Posterior cingulate gyrus (tissue), 11 donors: ENCODE measurements at places on chromosomes 16 and 17.

- no peak for DNase-seq
Observed at GRCh38 chr17:50640686-50641351, 6.1 kb downstream of the ABCC3 start.

DNA sequence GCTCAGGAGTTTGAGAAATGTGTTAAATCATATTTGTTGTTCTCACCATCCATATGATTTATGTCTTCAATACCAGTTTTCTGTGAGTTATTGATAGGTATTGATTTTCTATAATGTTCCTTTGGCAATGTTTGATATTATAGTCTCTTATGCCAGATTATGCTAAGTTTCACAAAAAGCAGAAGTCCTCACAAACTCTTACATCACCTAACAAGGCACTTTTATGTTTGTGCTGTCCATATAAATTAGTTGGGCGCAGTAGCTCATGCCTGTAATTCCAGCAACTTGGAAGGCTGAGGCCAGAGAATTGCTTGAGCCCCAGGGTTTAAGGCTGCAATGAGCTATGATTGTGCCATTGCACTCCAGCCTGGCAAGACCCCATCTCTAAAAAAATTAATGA lies 12.6 kb upstream of the UQCRC2 start:
- DNase-seq, result no peak

- DNase-seq, result no peak
Observed at GRCh38 chr16:19708296-19709205, 9.5 kb downstream of the KNOP1 start.

DNA sequence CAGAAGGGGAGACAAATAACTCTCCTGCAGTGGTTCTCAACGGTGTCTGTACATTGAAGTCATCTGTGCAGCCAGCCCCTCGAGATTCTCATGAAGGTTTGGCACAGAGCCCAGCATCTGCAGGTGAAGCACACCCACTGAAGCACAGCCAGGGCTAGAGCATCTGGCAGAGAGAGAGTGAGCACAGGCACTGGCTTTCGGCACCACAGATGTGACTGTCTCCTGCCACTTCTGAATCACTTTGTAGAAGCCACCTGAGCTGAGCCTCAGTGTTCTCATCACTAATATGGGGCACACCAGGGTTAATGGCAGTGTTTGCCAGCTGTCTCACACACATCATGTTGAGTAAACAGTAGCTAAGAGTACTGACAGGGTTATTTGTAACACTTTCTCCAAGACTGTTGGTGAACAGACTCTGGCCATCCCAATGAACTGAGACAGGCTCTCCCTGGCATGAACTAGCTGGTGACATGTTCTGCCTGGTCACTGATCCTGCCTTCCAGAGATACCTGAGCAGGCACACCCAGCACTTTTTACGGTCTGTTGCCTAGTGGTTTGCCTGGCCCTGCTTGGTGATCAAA lies 10.9 kb downstream of the HSPB9 start:
- no peak for DNase-seq

DNA sequence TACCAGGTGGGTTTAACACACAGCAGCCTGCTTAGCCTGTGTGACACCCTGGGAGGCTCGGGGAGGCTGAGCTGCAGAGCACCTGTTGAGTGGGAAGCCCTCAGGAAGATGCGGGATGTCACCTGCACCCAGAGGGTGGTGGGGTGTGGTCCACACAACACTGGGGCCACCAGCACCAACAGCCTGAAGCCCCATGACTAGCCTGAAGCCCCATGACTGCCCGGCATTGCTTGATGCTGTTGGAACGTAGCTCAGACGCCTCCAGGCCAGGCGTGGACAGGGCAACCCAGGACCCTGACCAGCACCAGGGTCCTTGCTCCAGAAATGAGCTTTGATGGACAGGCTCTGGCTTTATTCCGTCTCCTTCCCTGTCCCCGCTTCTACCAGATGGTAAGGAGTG lies 76.3 kb upstream of the ZNF469 start:
- DNase-seq, result no peak

DNA sequence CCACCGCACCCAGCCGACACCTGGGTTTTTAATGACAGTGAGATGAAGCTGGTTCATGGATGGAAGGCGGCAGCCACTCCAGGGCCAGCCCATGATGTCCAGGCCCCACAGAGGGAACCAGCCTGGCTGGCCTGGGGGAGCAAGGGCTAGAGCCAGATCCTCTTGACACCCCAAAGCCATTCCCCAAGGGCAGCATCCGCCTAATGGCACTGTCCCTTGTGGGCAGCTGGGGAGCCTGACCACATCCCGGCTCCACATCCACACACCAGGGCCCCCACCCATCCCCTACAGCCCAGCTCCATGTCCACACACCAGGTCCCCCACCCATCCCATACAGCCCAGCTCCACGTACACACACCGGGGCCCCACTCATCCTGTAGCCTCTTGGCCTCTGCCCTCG lies 53.3 kb upstream of the ACSF3 start:
- no peak for DNase-seq

DNA sequence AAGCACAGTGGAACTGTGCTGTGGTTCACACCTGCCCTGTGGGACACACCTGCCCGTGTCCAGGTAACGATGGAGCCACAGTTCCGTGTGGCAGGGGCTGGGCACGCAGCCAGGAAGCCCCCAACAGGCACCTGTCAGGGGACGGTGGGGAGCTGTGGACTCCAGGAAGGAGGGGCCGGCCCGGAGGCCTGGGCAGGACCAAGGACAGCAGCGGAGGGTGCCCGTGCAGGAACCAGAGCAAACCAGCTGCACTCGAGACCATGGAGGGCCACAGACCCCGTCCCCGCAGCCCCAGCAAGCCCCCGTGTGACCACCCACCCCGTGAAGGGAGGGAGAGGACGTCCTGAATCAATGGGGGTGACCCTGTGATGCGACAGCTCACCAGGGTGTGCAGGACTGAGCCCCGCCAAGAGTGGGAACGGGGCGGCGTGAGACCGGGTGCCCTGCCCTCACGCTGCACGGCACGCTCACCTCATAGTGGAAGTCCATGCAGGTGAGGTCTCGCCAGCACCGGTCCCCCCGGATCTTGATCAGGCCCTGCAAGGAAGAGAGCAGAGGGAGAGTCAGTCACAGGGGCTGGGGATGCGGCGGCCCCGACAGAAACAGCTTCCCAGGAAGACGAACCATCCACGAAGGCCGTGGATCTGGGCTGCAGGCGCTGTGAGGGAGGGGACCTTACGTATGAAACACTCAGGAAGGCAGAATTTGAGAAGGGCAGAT lies 78.1 kb downstream of the LMF1 start:
- no peak for DNase-seq

GRCh38 chr17:37148156-37148555 lies 199.4 kb downstream of the AATF start:
- no peak for DNase-seq

DNA sequence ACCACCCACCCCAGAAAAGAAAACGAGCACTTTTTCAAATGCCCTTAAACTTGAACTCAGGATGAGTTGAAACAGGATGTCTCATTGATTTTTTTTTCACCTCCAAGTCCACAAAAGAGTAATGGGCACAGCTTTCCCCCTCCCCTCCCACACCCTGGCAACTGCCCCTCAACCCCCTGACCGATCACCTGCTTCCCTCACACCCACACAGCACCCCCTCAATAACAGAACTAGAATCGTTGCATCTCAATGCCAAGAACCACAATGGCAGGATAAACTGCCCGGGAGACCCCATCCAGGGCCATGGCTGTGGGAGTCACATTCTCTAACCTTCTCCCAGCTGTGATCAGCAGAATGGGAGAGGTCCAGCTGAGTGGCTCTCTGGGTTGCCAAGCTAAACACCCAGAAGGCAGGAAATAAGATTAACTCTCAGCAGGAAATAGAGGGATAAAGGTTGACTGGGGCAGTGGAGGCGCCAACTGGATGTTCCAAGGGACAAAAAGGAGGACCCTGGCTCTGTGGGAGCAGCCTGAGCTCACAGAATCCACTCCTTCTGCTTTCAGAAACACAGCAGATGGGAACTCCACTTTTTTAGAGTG lies 128.0 kb upstream of the SDK2 start:
- DNase-seq, result no peak

GRCh38 chr16:68993885-68994284 lies 111.6 kb upstream of the HAS3 start:
- no peak for DNase-seq

DNA sequence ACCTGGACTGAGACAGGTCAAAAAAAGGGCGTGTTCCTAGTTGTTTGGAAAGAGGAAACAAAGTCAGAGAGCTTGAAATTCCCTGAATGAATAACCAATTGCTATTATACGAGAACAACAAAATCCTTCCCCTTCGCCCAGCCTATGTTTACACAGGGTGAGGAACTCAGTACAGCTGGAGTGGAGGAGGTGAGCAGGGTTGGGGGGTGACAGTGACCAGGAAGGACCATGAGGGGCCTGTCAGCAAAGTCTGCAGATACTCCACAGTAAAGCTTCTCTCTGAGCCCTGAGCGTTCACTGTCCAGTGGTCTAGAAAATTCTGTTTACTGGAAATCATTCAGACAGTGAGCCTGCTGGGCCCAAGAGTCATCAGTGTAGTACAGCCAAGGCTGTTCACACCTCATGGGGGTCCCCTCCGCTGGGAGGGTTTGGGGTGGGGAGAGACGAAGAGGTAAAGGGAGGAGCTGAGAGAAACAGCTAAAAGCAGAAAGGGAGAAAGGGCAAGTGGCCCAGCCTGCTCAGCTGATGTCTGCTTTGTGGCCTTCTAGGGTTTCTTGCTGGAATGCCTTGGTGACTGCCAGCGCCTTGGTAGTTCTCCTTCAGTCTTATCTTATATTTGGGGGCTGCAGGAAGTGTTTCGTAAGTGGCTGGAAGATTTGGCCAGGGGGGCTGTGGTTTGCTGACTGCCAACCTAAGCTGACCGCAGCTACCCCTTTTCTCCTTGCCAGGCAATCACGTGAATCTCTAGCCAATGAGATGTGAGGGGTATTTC lies 5.7 kb downstream of the DUSP3 start:
- DNase-seq, result no peak

DNA sequence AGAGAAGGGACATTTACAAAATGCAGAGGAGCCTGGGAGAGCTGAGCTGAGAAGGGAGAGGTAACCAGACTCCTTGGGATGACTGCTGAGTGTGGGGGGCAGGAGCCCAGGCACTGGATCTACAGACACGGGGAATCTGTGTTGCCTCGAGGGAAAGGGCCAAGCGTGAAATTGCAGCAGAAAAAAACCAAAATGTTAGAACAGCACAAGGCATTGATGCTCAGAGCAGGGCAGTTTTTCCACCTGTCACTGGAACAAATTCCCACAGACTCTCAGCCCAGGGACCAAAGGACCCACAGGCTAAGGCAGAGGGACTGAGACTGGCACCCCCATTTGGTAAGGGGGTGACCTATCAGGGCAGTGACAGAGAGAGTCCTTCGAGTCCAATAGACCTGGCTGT lies 2.0 kb downstream of the PITPNM3 start:
- no peak for DNase-seq

DNA sequence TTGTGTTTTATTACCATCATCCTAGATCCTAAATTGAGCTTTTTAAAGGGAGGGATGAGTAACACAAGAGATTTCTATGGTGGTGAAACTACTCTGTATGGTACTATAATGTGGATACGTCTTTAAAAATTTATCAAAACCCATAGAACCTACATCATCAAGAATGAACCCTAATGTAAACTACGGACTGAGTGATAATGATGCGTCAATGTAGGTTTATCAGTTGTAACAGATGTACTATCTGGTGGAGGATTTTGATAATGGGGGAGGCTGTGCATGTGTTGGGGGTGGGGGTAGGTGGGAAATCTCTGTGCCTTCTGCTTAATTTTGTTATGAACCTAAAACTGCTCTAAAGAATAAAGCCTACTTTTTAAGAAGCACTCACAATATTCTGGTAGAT lies 724.1 kb upstream of the SOX9 start:
- DNase-seq, result no peak

- DNase-seq, result no peak
Observed at GRCh38 chr17:73749337-73749823, 105.1 kb upstream of the SDK2 start.

DNA sequence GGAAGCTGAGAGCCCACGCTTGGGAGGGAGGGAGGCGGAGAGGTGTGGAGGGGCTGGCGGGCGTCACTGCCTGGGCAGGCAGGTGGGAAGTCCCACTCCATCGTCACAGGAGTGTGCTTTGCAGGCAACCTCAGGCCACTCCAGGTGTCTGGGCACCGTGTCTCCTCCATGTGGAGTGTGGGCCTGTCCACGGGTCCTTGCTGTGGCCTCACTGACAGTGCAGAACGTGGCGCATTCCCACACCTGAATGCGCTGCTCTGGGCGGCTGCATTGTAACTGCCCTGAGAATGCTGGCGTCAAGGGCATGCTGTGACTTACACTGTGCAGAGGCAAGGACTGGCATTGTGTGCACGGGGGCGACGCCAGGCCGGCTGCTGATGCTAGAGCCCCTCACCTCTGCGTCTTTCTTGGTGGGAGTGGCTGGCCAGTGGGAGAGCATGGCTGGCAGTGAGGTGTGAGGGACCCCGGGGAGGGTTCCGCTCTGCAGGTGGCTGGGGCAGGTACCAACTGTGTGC lies 66.4 kb downstream of the BANP start:
- no peak for DNase-seq

GRCh38 chr17:52986056-52986662 lies 827.6 kb upstream of the CA10 start:
- no peak for DNase-seq

- peak; percentile 17 for DNase-seq
Observed at GRCh38 chr17:55437159-55437605, 15.5 kb upstream of the MMD start.

GRCh38 chr16:346587-346986 lies 5.9 kb downstream of the AXIN1 start:
- DNase-seq, result no peak

DNA sequence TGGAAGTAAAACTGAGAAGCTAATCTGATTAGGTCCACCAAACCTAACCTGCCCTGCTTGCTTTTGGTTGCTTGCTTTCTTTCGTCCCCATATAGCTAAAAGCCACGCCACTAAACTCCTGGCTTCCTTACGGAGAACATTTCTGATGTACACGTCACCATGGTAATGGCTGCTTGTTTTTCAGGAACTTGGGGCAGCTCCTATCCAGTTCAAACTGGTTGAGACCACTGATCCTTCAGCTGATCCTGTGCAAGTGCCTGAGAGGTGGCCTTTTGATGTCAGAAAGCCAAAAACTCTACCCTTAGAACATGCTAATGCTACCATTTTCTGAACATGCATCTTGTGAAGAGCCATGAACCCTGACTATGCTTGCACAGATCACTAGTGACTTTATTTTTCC lies 14.4 kb upstream of the DHRS7C start:
- DNase-seq, result no peak

DNA sequence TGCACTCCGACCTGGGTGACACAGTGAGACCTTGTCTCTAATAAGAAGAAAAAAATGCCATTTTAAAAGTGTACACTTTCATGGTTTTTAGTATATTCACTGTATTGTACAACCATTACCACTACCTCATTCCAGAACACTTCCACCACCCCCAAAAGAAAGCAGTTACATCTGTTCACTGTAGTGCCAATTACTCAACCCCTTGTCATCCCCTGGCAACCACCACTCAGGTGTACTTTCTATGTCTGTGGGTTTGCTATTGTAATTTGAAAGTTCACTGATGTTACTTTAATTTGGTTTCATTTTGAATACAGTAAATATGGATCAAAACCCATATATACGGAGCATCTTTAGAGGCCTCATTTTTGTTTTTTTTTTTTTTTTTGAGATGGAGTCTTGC lies 6.1 kb downstream of the ZG16 start:
- no peak for DNase-seq
